Occipital lobe (tissue), 3 donors: ENCODE measurements at places on chromosomes 13 and 19. TPM values are rescaled to one million over a fixed set of nuclear protein-coding genes. Genes with fewer than 3 reads are reported as not detected.

GRCh38 chr19:5697022-5697889, 7.2 kb downstream of the RPL36 start:
- DNase-seq: no peak

DNA sequence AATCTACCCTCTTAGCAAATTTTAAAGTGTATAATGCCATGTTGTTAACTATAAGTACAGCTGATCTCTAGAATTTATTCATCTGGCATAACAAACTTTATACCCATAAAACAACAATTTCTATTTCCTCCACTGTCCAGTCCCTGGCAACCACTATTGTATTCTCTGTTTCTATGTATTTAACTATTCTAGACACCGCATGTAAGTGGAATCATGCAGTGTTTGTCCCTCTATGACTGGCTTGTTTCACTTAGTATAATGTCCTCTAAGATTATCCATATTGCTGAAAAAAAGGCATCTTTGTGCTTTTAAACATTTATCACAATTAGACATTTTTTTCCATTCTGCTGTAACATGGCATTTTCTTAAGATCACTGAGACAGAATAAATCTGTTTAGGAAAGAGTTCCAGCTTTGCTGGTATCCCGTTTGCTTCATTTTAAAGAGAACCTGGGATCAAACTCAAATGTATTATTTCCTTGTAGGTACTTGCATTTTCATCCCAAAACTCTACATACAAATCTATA, 1191.0 kb downstream of the SLITRK5 start:
- no peak for DNase-seq

- no peak for DNase-seq
Measured at GRCh38 chr13:43229506-43229905, 206.1 kb downstream of the DNAJC15 start.

DNA sequence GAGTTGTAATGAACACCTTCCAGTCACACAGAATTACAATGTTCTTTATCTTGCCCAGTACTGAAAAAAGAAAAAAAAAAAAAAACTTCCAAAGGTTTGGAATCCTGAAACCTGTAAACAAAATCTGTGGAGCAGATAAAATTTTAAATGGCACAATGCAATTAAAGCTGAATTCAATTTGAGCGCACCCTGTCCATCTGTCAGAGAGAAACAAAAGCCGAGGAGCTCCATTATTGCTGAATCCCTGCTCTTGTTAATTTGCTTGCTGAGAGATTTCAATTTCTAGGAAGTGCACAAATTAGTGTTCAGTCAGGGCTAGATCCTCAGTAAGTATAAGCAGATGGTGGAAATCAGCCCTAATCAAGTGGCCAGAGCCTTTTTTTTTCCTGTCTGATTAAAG, 65.2 kb downstream of the DACH1 start:
- no peak for DNase-seq

- no peak for DNase-seq
Measured at GRCh38 chr13:33168321-33168960, 117.1 kb downstream of the STARD13 start.

- DNase-seq: no peak
Measured at GRCh38 chr13:42964761-42965161, 27.3 kb downstream of the EPSTI1 start.

PGLYRP1 gene
- total RNA-seq: not detected

TMC4 gene
- not detected for total RNA-seq

POLRMT gene
- 12.5 TPM for total RNA-seq

ZNF738 gene
- total RNA-seq: 34.9 TPM

C19orf25 gene
- 18.6 TPM for total RNA-seq
